ENCODE measurements at places on chromosomes 3 and 15. TPM values are rescaled to one million over a fixed set of nuclear protein-coding genes. Genes with fewer than 3 reads are reported as not detected.

Gene ZBED2
- under 0.01 TPM for total RNA-seq

Gene SLC28A1
- total RNA-seq = not detected

Gene TBCCD1
- 20.0 TPM for total RNA-seq

Gene TSC22D2
- 15.3 TPM for total RNA-seq

Gene C2CD4A
- under 0.01 TPM for total RNA-seq

Gene LRRC49
- total RNA-seq = 18.1 TPM

Gene DZIP1L
- 42.3 TPM for total RNA-seq

Gene GOLGA8F
- total RNA-seq = under 0.01 TPM

Gene ZBTB20
- 32.9 TPM for total RNA-seq

Gene STRC
- total RNA-seq = under 0.01 TPM

Gene MOBP
- total RNA-seq = not detected

Gene LRRC34
- 2.2 TPM for total RNA-seq

Gene TRPC1
- 19.9 TPM for total RNA-seq

Gene SYNPR
- not detected for total RNA-seq

Gene DISP2
- 0.36 TPM for total RNA-seq

Gene CEP19
- total RNA-seq = 3.6 TPM

Gene TTLL13
- total RNA-seq = under 0.01 TPM

Gene TXNRD3
- 18.1 TPM for total RNA-seq

Gene MAP2K5
- total RNA-seq = 10.1 TPM

Gene SCN11A
- under 0.01 TPM for total RNA-seq

Gene AGTR1
- 13.3 TPM for total RNA-seq

Gene RTP1
- total RNA-seq = not detected

Gene SMAD6
- total RNA-seq = 31.8 TPM

Gene ISLR
- total RNA-seq = 77.5 TPM

Gene FETUB
- total RNA-seq = not detected

Gene CLSTN2
- under 0.01 TPM for total RNA-seq

Gene APH1B
- 17.7 TPM for total RNA-seq

Gene SGO1
- total RNA-seq = 0.88 TPM

Gene SAMMSON
- total RNA-seq = not detected

Gene TRH
- total RNA-seq = under 0.01 TPM

Gene PRR23B
- total RNA-seq = not detected

Gene FBLN2
- total RNA-seq = 54.6 TPM

Gene ACTRT3
- total RNA-seq = 4.3 TPM

Gene GPR87
- not detected for total RNA-seq
